ENCODE measurements at places on chromosomes 3 and 15.

- no peak for DNase-seq
Measured at GRCh38 chr15:99279827-99280226, 28.5 kb downstream of the LRRC28 start.

DNA sequence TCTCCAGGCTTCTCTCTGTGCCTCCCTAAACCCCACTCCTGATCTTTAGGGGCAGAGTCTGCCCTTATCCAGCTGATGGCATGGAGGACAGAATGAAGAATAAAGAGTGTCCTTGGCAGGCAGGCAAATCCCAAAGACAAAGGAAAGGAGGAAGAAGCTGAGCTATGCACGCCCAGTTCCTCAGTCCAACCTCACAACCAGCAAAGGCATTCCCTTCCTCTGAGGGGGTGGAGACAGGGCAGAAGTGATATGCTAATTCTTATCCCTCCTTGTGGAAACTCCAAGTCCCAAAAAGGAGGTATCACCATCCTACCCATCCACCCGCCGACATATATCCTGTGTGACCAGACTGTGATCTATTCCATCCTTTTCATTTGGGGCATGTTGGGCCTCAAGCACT is 10.5 kb upstream of the CCDC54 start:
- DNase-seq: no peak

DNA sequence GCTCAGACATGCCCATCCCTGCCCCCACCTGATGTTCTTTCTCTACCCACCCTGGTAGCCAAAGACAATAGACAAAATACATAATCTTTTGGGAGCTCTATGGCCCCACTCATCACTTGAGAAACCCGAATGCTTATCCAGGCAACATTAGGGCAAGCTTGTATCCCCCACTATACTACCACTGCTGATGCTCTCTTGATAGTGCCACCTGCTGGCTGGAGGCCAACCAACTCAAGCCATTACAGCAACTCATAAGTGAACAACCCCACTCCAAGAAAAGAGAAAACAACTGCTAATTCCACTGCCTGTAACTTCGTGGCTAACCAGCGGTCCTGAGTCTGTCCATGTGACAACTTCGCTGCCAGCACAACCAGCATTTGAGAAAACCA is 342.5 kb upstream of the TGFBR2 start:
- no peak for DNase-seq

- DNase-seq: no peak
Measured at GRCh38 chr3:42222942-42223693, 42.9 kb downstream of the CCK start.

DNA sequence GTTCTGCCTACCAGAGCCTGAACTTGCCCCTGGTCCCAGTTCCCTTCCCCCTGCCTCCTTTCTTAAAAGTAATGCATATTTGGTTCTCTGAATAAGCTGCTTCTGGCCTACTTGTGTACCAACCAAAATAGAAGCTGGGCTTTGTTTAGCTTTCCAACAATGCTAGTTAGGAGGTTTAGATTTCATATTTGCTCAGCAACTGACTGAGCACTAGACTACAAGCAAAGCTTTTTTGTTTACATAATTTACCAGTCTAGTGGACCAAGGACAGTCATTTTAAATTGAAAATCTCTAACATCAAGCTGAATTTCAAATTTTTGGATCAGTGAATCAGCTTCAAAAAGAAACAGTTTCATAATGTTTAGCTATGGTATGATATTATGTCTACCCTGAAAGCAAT is 331.2 kb downstream of the ULK4 start:
- DNase-seq: no peak

GRCh38 chr3:142645236-142645793 is 49.1 kb downstream of the PLS1 start:
- DNase-seq: no peak

- DNase-seq: no peak
Measured at GRCh38 chr3:195259154-195259474, 11.8 kb downstream of the XXYLT1 start.
